ENCODE measurements at places on chromosomes 5 and 9.

DNA sequence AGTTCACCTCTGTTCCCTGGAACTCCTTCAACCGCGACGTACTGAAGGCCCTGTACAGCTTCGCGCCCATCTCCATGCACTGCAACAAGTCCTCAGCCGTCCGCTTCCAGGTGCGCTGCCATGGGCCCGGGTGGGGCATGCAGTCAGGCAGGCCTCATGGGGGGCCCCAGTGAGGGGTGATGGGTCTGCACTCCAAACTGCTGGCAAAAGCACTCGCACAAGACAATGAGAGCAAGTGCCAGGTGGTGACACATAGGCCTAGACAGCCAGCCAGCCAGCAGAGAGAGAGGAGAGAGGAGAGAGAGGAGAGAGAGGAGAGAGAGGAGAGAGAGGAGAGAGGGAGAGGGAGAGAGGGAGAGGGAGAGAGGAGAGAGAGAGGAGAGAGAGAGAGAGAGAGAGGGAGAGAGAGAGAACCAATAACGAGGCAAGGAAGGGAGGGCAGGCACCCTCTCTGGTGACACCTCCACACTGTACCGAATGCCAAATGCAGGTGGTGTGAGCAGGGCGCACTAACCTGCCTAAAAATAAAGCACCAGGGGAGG is 21.0 kb downstream of the DBH start:
- no peak for DNase-seq

DNA sequence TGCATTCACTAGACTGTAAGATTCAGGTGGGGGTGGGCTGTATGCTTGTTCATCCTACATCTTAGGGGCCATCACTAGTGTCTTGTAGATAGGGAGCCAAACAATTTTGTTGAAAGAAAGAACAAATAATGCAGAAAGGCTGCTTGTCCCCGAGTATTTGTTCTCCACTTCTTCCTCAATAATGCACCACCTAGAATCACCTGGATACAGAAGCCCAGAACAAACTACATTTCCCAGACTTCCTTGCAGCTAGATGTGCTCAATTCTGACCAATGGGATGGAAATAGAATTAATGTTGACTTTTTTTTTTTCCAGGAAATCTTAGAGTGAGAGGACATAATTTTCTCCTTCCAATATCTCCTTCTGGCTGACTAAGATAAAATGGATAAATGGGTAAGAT is 38.9 kb upstream of the TNFSF8 start:
- DNase-seq, result no peak

DNA sequence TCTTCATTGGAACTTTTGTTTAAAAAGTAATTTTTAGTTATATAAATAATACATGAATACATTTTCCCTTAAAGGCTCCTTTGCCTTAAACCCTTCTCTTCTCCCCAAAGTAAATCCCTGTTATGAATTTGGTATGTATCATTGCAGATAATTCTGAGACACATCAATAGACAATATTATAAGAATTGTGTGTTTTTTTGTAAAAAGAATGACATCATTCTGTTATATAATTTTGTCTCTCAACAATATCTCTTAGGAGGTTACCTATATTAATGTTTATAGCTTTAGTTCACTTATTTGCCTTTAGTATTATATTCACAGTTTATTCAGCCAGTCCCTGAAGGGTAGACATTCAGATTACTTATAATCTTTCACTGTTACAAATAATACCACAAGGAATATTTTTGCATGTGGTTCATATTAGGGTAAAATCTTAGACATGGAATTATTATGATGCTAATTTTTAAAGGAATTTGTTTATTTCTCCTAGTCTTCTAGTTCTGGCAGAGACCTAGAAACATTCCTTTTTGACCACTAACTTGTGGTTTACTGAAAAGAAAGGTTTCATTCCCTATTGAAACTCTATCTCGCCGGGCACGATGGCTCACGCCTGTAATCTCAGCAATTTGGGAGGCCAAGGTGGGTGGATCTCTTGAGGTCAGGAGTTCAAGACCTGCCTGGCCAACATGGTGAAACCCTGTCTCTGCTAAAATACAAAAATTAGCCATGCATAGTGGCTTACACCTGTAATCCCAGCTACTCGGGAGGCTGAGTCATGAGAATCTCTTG is 105.6 kb downstream of the KCTD16 start:
- DNase-seq, result no peak

DNA sequence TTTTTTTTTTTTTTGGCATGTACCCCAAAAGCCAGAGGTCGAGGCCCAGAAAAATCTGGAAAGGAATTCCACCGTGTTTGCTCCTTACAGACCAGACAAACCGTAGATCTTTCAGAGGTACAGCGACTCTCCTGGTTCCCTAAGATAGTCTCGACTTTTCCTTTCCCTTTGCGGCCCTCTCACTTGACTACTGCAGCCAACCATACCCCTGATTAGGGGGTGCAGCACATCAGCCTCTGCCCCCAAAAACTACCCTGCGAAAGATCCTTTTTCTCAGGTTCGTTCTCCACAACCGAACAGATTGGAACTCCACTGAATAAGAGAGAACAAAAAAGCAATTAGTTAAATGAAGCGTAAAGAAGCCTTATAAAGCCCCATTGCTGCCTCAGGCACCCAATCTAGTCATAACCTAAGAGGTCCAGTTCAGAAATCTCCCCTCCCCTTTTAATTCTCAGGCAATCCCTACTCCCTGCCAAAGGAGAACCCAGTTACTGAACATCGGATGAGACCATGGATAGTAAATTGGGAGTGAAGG is 379 bp upstream of the TICAM2 start:
- DNase-seq, result no peak

DNA sequence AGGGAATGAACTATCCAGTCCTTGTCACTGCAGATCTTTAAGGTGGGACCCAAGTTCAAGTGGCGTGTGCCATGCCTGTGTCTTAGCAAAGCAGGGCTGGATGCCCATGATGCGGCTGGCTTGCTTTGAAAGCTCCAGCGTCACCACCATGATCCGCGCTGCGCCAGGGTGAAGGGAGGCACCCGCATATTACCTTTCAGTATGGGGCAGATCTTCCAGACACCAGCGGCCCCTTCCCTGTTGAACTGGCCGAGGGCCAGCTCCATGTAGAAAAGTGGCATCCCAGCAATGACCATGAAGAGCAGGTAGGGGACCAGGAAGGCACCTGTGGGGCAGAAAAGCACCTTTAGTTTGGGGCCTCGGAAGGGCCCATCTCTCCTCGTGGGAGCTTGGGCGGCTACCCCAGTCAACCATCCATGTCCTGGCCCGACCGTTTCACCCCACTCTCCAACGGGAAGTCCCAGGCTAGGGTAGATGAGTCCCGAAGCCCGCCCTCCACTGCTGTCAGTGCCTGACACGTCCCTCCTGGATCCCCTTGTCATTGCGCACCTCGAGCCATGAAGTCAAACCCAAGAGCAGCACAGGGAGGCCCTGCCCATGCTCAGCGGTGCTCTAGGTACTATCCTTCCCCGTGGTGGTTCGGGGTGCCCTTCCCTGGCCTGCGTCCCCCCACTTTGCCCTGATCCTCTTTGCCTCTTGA is 3.9 kb downstream of the SLC6A3 start:
- DNase-seq, result no peak

DNA sequence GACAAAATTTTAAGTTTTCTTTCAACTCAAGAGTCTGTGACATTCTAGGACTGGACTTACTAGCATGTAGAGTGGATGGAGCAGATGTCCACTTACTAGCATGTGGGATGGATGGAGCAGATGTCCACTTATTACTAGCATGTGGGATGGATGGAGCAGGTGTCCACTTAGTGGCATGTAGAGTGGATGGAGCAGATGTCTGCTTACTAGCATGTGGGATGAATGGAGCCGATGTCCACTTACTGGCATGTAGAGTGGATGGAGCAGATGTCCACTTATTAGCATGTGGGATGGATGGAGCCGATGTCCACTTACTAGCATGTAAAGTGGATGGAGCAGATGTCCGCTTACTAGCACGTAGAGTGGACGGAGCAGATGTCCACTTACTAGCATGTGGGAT is 2.4 kb downstream of the SLC36A1 start:
- no peak for DNase-seq

- DNase-seq, result no peak
Measured at GRCh38 chr5:140023611-140024191, 19.4 kb downstream of the NRG2 start.

- no peak for DNase-seq
Measured at GRCh38 chr9:36609306-36609705, 36.6 kb downstream of the MELK start.

GRCh38 chr5:91135475-91136248 is 247.5 kb downstream of the ARRDC3 start:
- no peak for DNase-seq

- DNase-seq, result no peak
Measured at GRCh38 chr5:73596705-73597328, 29.2 kb upstream of the ARHGEF28 start.

- DNase-seq, result no peak
Measured at GRCh38 chr5:130651440-130651839, 513.6 kb downstream of the HINT1 start.

DNA sequence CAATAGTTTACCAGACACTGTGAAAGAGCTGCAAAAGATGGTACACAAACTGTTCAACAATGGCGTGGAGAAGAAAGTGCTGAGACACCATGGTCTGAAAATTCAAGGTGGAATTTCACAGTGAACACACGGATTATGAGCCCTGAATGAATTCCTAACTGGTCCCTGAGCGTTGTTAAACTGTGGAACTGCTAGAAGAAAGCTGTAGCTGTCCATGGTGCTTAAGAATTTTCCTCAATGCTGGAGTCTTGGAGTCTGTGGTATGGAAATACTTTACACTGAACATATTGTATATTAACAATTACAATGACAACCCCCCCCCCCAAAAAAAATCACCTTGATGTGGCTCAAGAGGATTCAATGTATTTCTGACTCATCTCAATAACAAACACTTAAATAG is 68.5 kb downstream of the SLC24A2 start:
- DNase-seq, result peak; percentile 36

DNA sequence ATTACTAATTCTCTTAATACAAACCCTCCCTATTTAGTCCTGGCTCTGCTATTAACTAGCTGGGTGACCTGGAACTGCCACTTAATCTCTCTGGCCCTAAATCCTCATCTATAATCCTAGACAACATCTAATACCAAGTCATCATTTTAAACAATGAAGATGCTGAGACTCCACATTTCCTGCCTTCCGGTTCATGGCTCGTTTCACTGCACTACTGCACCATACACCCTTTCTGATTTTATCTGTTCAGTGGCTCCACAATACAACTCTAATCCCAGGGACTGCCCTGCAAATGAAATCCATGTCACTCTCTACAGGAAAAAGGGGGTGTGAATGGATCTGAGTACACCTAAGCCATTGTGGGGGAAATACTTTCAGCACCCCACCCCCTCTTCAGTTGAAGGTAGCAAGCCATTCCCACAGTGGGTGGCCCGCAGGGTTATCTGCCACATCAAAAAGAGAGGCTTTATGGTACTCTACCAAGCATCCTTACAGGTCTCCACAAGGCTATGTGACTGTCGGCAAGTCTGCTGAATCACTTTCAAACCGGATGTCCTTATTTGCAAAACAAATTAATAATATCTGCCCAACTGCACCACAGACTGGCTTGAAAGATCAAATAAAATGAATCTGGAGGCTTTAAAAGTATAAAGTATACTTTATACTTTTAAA is 89.5 kb downstream of the EPB41L4A start:
- no peak for DNase-seq

GRCh38 chr9:2767800-2768677 is 50.7 kb downstream of the KCNV2 start:
- DNase-seq, result no peak

DNA sequence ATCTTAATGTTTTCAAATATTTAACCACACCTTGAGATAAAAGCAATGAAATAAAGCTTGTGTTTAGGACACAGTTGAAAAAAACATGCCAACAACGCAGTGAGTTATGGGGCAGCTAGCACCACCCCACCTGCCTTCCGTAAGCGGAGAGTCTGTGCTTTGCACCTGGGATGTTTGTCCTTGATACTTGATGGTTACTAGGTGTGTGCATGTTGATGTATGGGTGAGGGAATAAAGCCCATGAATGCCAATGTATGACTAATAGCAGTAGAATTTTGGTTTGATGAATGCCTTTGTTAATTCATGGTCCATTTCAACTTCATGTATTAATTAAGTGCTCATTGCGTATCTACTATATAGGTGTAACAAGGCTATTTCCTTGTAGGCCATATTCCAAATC is 74.0 kb downstream of the PCSK5 start:
- DNase-seq, result no peak

DNA sequence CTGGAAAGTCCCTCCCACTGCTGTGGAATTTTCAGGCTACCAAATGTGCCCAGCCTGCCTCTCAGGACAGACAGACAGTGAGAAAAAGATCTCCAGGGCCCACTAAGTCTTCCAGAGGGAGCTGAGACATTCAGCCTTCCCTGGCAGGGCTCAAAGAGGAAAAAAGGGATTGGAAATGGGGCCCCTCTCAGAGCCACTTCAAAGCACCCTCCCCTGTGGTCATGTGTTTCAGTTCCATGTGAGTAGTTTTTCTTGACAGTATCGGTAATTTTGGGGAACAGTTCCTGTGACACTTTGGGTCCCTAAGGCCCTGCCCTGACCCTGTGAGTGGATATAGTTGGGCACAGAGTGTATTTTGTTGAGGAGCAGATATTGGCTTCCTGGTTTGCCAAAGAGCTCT is 25.0 kb downstream of the LARP1 start:
- DNase-seq, result no peak

- DNase-seq, result no peak
Measured at GRCh38 chr5:132375957-132376356, 6.4 kb downstream of the SLC22A5 start.

- no peak for DNase-seq
Measured at GRCh38 chr5:13660072-13660471, 284.4 kb downstream of the DNAH5 start.

- no peak for DNase-seq
Measured at GRCh38 chr9:126000731-126001580, 253.8 kb downstream of the PBX3 start.

GRCh38 chr5:171573451-171574225 is 154.2 kb downstream of the FGF18 start:
- DNase-seq, result no peak

Measured in renal cortex interstitium (tissue), 15 donors.